ENCODE measurements at places on chromosomes 12 and 14. TPM values are rescaled to one million over a fixed set of nuclear protein-coding genes. Genes with fewer than 3 reads are reported as not detected.

Gene IL31
- total RNA-seq = not detected

Gene SELPLG
- 15.7 TPM for total RNA-seq

- H3K36me3 ChIP-seq = peaks cover 95% of the 10 kb centered on the region
- no peaks in the 10 kb centered on the region for H3K27me3 ChIP-seq
- H3K4me1 ChIP-seq = peaks cover 6% of the 10 kb centered on the region
- H3K27ac ChIP-seq = no peak overlapping the region
- DNase-seq = no peak
Observed at GRCh38 chr12:45928309-45928708, 62.1 kb downstream of the SCAF11 start.

- no peaks in the 10 kb centered on the region for H3K27me3 ChIP-seq
- no peak for DNase-seq
- H3K27ac ChIP-seq = no peak overlapping the region
- H3K36me3 ChIP-seq = no peaks in the 10 kb centered on the region
- H3K4me3 ChIP-seq = no peak overlapping the region
- no peaks in the 10 kb centered on the region for H3K4me1 ChIP-seq
Observed at GRCh38 chr12:95830335-95831089, 28.2 kb upstream of the SNRPF start.

GRCh38 chr14:23054000-23054811 is 3.1 kb downstream of the CDH24 start:
- H3K36me3 ChIP-seq = peaks cover 6% of the 10 kb centered on the region
- no peak overlapping the region for H3K27ac ChIP-seq
- no peaks in the 10 kb centered on the region for H3K27me3 ChIP-seq
- DNase-seq = no peak
- H3K4me3 ChIP-seq = no peak overlapping the region
- H3K4me1 ChIP-seq = peaks cover 25% of the 10 kb centered on the region

Measured in esophagus muscularis mucosa (tissue), 4 donors.